ENCODE measurements at places on chromosomes 16 and 17.
A peak's percentile ranks its signal among the peaks of the same experiment; 100 is the strongest.

- DNase-seq: no peak
Observed at GRCh38 chr16:71703333-71703732, 21.2 kb downstream of the PHLPP2 start.

GRCh38 chr17:78774956-78775571, 7.0 kb downstream of the CYTH1 start:
- peak; percentile 84 for DNase-seq

- DNase-seq: no peak
Observed at GRCh38 chr17:4006745-4007211, 42.5 kb upstream of the ATP2A3 start.

DNA sequence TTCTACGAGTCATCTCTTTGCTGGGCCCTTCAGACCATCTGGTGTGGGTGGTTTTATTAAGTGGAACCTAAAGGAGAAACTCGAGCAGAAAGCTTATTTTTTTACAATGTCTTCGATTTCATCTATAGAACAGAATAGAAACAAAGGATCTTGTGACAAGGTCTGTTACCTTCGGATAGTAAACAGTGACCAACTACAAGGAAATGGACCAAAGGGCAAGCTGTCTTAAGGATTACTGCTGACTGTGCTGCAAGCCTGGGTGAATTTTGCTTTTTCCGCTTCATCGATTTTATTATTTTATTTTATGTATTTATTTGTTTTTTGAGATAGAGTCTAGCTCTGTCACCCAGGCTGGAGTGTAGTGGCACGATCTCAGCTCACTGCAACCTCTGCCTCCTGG, 348.9 kb upstream of the ERCC4 start:
- no peak for DNase-seq

- DNase-seq: peak; percentile 83
Observed at GRCh38 chr16:85568519-85568918, 44.6 kb upstream of the GSE1 start.

GRCh38 chr17:7849130-7849750, 5.6 kb upstream of the TMEM88 start:
- no peak for DNase-seq

GRCh38 chr17:82674656-82675475, 23.6 kb downstream of the RAB40B start:
- no peak for DNase-seq

DNA sequence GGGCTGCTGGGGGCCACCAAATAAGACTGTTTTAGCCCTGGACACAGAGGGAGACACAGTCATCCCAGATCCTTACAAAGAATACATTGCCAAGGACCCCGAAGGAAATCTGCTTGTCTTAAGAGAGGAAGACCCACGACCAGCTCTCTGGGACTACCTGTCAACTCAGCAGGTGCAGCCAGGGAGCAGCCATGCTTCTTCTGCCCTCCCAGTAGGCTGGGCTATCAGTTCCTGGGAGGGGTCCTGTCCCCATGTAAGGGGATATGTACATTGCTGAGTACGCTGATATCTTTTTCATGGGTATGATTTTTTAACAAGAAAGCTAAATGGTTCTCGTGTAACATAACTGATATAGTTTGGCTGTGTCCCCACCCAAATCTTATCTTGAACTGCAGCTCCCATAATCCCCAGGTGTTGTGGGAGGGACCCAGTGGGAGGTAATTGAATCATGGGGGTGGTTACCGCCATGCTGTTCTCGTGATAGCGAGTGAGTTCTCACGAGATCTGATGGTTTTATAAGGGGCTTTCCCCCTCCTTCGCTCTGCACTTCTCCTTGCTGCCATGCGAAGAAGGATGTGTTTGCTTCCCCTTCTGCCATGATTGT, 11.3 kb downstream of the SSTR2 start:
- no peak for DNase-seq

DNA sequence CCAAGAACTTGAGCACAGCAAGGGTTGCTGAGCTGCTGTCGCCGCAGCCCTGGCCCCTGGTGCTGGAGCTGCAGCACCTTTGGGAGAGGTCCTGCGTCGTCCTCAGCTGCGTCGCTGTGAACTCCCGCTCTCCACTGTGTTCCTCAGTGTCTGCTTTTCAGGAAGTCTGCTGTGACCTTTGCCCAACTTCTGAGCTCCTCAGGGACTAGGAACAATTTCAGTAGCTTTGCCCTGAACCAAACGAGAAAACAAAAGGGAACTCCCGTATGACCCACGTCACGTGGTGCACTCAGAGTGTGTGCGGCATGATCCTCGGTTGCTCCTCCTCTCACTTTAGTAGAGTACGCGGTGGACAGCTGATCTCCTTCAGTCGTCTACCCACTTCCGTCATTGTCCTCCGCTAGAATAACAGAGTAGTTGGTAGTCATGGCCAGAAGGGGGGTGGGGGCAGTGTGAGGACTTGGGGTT, 44.2 kb downstream of the WDR45B start:
- DNase-seq: peak; percentile 87

- peak; percentile 94 for DNase-seq
Observed at GRCh38 chr16:83826146-83826913, 18.6 kb downstream of the HSBP1 start.

- DNase-seq: no peak
Observed at GRCh38 chr17:41498276-41498675, 7.1 kb downstream of the KRT13 start.

DNA sequence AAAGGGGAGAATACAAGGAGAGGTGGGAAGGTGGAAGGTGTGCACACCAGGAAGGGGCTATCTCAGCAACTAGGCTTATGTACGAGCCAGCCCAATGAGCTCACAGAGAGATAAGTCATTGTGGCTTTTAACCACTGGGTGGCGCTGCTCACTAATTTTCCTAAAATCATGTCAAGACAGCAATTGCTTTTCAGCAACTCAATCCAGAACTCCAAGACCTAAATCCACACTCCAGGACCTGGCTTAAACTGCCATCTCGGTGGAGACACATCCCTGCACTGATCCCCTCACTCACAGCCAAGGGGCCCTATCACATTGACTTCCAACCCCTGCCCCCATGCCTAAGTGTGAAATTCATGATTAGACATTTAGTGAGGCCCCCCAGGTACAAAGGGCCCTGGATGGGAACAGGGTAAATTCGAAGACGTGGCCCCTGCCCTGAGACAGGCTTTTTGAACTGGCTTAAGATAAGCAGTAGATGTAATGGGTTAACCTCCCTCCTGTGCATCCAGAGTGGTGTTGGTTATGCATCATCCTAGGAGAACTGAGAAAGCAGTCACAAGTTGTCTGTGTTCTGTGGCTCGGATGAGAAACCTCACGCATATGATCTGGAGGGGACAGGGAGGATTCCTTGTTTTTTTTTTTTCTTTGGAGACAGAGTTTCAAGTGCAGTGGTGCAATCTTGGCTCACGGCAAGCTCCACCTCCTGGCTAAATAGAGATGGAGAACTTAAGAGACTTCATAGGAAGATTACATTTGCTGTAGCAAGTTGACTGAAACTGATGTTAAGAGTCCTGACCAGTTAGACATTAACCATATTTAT, 11.5 kb downstream of the CCL16 start:
- peak; percentile 61 for DNase-seq

GRCh38 chr16:3013491-3013951, 798 bp downstream of the CLDN9 start:
- no peak for DNase-seq

- DNase-seq: no peak
Observed at GRCh38 chr17:6474376-6474775, 30.1 kb downstream of the PIMREG start.

- DNase-seq: no peak
Observed at GRCh38 chr16:3283543-3284447, 504 bp downstream of the ZNF263 start.

GRCh38 chr16:89071686-89072547, 21.7 kb upstream of the ACSF3 start:
- DNase-seq: no peak

DNA sequence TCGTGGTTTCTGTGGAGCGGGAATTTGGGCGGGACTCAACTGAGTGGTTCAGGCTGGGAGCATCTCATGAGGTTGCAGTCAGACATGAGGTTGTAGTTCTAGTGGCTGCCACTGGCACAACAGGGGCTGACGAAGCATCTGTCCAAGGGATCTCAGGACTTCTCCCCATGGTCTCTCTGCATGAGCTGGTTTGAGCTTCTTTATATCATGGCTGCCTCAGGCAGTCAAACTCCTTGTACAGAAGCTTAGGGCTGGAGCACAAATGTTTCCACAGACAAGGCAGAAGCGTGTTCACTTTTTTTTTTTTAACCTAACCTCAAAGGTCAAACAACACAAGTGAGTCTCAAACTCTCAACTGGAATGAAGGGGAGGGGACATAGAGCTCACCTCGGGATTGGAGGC, 243.3 kb downstream of the MSI2 start:
- no peak for DNase-seq

- DNase-seq: peak; percentile 69
Observed at GRCh38 chr16:86566601-86566965, at the start of gene FOXC2. Gene FOXC2 (plus strand): TSS chr16:86566829. CDS start chr16:86567336, 507 bp downstream.

DNA sequence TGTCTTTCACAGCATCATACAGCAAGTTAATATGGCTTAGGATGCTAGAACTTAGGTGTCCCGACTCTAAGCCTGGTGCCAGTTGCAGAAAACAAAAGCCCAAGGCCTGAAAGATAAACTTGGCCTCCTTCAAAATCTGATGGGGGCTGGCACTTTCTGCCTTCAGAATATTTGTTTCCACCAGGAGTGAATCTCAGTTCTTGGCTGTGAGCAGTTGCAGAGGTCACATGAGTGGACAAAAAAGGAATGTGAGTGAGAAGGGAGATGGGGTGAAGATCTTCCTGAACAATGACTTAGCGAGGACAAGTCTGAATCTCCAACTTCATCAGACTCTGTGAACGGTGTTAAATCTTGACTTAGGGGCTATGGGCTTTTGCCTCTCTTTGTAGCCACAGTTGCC, 46.6 kb downstream of the HOXB1 start:
- no peak for DNase-seq

DNA sequence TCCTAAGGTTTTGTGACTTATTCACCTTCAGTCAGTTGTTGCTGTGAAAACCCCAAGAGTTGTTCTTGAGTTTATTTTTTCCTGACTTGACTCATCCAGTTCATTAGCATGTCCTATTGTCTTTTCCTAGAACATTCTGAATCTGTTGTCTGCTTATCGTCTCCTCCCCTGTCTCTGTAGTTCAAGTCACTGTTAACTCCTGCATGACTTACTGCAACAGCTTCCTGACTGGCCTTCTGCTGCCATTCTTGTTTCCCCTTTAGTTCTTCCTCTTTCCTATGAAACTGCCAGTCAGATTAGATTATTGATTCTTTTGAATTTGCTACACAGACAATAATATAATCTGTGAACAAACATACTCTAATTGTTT, 161.5 kb downstream of the FTO start:
- no peak for DNase-seq

GRCh38 chr17:41518789-41519449, at the start of gene KRT15:
Gene KRT15 (minus strand): TSS chr17:41518890. CDS start chr17:41518827, 63 bp downstream.
- no peak for DNase-seq

DNA sequence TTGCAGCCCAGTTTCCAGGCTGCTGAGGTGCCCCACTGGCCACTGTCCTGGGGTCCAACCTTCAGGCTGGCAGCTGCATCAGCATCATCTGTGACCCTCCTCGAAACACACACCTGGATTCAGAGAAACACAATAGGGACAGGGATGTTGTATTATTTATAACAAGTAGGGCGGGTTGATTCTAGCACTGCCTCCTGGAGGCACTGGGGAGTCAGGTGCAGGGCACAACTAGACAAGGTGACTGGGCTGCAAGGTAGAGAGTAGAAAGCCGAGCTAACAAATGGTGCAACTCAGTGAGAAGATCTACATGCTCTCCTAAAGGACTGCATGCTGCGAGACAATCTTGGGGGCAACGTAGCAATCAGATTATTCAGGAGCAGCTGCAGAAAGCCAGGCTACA, 317.3 kb downstream of the SLC39A11 start:
- DNase-seq: no peak

GRCh38 chr17:49290690-49291359, 60.2 kb upstream of the PHOSPHO1 start:
- DNase-seq: no peak

- no peak for DNase-seq
Observed at GRCh38 chr17:28863953-28864352, 9.1 kb downstream of the ERAL1 start.

DNA sequence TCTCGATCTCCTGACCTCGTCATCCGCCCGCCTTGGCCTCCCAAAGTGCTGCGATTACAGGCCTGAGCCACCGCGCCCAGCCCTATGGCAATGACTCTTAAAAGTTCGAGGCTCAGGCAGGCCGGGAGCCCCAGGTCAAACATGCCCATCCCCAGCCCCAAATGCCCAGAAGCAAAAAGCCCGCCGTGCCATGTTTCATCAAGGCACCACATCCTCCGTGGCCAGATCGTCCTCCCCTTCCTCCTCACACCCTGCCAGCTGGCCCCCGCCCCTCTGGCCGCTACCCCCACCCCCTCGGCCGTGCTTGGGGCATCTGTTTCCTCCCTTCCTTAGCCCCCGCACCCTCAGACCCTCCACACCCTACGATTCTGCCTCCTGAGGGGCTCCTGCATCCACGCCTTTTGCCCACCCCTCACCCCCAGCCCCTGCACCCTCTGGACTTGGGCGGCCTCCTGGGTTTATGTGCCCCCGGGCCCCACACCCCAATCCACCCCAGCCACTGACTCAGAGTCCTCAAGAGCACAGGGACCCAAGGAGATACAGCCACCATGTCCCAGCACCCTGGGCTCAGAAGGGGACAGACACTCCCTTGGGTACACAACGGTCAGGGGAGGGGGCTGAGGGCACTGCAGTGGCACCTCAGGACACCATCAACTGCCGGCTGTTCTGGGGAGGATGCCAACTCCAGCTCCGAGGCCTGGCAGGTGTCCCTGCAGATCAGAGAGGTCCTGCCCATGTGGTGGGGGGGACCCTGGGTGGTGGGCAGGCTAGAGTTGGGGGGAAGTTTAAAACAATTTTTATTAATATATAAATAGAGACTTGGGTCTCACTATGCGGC, 7.1 kb downstream of the CTRB1 start:
- no peak for DNase-seq

GRCh38 chr17:57032343-57032742, 52.7 kb upstream of the AKAP1 start:
- DNase-seq: no peak

- DNase-seq: no peak
Observed at GRCh38 chr17:4045487-4045886, 81.2 kb upstream of the ATP2A3 start.

Data from Peyer's patch (tissue), 4 donors.